ENCODE measurements at places on chromosomes 11 and 22.
A peak's percentile ranks its signal among the peaks of the same experiment; 100 is the strongest.

GRCh38 chr11:117829369-117829725 is 4.8 kb upstream of the FXYD2 start:
- DNase-seq: no peak

DNA sequence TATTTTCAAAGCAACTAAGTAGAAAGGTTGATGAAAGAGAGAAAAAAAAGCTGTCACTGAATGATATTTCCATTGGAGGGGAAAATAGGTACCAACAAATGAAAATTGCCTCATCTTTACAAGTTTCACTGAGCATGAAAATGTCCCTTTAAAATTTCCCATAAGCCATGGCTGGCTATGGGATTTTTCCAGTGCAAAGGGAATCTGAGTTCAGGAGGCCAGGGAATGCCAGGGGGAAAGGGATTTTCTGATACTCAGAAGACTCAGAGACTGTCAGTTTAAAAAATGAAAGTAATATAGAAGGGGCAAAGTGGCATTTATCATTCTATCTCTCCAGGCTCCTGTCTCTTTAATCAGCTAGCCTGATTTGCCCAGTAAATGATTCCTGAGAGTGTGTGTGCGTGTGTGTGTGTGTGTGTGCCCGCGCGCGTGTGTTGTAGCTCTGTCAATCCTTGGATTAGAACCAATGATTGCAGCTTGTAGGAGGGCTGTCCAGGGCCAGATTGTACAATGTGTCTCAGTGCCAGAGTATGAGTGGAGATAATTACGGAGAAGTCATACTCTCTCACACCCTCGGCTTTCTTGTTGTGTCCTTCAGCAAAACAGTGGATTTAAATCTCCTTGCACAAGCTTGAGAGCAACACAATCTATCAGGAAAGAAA is at the start of gene NTM:
TSS of gene NTM (plus strand) at position 526 of the 662 bp plus-strand sequence.
- peak; percentile 17 for DNase-seq

- no peak for DNase-seq
Measured at GRCh38 chr11:126476266-126476924, 120.9 kb downstream of the ST3GAL4 start.

GRCh38 chr22:23205339-23206049 is 25.2 kb downstream of the BCR start:
- DNase-seq: peak; percentile 66

GRCh38 chr11:35114906-35115687 is 23.9 kb upstream of the CD44 start:
- peak; percentile 63 for DNase-seq

DNA sequence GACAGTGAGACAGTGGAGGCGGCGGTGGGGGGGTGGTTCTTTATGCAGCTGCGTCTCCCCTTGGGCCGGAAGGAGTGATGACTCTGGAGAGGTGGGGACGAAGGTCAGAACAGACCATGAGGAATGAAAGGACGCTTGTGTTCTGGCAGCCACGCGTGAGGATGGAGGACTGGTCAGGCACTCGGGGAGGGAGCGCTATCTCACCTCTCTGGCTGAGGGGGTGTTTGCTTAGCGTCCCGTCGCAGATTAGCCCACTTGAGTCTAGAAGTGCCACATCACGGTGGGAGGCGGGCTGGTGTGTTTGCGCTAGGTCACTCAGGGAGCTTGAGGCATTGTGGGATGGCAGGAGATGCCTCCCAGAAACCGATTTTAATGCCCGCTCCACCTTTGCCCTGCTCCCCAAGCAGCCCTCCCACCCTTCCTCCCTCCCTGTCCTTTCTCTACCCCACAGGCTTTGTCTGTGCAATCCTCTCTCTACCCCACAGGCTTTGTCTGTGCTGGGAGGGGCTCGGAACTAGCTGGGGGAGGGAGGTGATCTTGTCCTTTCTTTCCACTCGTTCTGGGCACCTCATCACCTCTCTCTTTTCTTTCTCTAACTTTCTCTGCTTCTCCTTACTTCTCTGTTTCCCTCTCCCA is 97.8 kb downstream of the PKNOX2 start:
- DNase-seq: no peak

GRCh38 chr11:86815726-86816125 is 15.4 kb downstream of the PRSS23 start:
- DNase-seq: no peak

DNA sequence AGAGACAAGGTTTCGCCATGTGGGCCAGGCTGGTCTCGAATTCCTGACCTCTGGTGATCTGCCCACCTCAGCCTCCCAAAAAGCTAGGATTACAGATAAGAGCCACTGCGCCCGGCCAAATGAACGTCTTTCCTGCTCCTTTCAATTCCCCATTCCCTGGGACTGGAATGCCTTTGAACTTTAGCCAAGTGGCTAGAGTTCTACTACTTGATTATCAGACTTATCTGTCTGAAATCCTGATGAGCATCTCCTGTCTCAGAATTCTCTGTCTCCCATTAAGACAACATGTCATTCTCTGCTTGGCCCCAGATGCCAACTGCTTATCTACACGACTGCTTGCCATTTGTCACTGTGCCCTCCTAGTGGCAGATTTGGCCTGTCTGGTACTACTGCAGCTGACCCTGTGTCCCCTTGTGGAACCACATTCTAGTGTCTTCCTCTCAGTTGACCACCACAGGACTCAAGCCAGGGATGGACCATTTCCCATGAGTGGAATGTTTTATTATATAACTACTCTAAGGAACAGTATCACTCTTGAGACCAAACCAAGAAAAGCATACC is 33.1 kb upstream of the IPO7 start:
- no peak for DNase-seq

GRCh38 chr11:16412525-16413172 is 56.3 kb upstream of the SOX6 start:
- no peak for DNase-seq

DNA sequence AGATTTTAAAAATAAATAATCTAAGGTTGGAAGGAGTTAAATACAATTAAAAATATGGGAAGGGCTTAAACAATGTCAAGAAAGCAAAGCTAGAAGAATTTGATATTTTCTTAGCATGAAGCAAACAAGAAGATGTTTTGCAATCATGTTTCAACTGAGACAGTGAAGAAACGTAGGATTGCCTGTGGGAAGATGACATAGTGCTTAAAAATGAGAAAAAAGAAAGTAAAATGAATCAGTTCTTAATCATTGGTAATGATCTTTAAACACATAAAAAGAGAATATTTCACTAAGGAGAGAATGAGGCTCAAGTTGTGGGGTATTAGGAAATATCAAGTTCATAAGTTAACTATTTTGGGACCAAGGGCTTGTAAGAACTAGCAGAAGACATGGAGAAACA is 855.0 kb downstream of the METTL15 start:
- peak; percentile 47 for DNase-seq

DNA sequence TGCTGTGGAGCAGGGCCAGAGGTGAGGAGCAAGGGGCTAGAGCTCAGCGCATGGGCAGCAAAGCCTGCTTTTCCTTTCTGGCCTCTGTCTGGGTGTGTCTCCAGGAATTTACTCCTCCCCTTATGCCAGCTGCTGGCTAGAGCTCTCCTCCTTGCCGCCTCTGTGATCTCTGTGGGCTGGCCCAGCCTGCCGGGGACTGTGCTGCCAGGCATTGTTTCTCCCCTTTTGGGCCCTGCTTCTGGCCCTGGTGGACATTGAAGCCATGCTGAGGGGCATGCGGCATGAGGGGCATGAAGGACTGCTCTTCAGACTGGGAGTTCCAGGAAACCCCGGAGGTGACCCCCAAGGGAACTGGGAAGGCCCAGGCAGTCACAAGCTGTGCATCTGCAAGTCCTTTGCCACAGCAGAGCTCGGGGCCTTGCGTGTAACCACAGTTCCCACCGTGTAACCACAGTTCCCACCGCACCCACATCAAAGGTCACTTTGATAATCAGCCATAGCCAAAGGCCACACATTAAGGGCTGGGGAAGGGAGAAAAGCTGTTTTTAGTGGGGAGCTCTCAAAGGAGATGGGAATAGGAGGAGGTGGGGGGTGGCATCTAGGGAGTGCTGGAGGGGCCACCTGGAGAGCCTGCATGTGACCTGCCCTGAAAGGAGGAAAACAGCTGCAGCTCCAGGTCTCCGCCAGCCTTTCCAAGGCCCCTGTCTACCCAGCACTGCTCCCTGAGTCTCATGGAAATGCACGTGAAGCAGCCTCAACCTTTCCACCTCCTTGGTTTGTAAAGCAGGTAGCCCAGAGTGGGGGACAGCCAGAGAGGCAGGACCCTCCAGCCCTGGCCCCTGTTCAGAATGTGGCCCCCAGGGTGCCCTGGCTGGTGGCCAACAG is 62.3 kb downstream of the PPFIBP2 start:
- DNase-seq: no peak

DNA sequence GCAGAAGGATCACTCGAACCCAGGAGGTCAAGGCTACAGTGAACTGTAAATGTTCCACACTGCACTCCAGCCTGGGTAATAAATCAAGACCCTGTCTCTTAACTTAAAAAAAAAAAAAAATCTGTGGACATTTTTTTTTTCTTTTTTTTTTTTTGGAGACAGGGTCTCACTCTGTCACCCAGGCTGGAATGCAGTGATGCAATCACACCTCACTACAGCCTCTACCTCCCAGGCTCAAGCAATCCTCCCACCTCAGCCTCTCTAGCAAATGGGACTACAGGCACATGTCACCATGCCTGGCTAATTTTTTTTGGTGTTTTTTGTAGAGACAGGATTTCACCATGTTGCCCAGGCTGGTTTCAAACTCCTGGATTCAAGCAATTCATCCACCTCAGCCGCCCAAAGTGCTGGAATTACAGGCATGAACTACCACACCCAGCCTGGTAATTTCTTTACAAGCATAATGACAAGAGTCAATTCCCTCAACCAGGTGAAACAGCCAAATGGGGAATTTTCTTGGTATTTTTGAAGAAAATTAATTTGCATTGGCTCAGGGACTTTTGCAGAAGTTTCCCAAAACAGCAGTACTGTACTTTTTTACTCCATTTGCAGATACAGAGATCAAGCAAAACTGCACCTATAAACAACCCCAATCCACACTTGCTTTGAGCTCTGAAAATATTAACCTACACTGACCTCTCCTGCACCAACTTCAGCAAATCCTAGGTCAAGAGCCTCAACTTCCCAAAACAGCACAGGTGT is 44.0 kb downstream of the MRTFA start:
- no peak for DNase-seq

GRCh38 chr22:47191671-47192650 is 429.5 kb downstream of the TBC1D22A start:
- no peak for DNase-seq
